Endodermal cell (in vitro differentiated cells): ENCODE measurements at places on chromosomes 6 and 20.

DNA sequence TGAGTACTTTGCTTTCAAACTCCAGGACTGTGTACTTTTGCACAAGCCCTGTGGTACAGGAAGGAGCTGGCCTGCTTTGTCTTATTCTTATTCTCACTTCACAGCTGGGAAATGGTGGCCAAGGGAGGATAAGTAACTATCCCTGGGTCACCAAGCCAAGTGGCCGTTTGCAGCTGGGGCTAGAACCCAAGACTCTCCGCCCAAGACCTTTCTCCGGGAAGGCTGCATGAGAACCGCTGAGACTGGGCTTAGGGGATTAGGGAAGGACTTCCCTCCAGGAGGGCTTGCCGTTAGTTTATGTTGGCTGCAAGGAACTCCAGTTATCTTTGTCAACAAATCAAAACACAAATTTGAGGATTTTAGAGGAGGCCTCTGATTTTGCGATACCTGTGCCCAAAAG lies 343.2 kb upstream of the RNF24 start:
- no peak for DNase-seq

DNA sequence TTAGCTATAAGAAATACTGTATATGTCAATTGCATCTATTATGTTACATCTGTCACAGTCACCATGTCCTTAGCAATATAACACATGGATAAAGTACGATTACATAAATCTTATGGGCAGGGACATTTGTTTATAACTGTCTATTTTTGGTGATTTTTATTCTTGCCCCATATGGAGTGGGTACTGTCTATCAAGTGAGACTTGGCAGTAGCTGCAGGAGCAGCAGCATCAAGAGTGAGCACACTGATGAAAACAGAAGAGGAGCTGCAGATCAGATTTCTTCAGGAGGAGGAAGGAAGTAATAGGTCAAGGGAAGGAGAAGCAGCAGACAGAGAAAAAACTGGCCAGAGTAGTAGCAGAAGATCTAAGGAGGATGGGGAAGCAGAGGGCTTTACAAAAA lies 516.7 kb downstream of the C6orf118 start:
- no peak for DNase-seq

GRCh38 chr6:42120895-42121865 lies 21.2 kb downstream of the C6orf132 start:
- no peak for DNase-seq

GRCh38 chr6:10276106-10276505 lies 138.8 kb downstream of the TFAP2A start:
- no peak for DNase-seq

- no peak for DNase-seq
Observed at GRCh38 chr20:60750909-60751308, 501.2 kb upstream of the CDH4 start.

- no peak for DNase-seq
Observed at GRCh38 chr6:19041906-19042305, 654.8 kb downstream of the RNF144B start.

GRCh38 chr20:50259705-50260478 lies 69.3 kb downstream of the CEBPB start:
- no peak for DNase-seq

DNA sequence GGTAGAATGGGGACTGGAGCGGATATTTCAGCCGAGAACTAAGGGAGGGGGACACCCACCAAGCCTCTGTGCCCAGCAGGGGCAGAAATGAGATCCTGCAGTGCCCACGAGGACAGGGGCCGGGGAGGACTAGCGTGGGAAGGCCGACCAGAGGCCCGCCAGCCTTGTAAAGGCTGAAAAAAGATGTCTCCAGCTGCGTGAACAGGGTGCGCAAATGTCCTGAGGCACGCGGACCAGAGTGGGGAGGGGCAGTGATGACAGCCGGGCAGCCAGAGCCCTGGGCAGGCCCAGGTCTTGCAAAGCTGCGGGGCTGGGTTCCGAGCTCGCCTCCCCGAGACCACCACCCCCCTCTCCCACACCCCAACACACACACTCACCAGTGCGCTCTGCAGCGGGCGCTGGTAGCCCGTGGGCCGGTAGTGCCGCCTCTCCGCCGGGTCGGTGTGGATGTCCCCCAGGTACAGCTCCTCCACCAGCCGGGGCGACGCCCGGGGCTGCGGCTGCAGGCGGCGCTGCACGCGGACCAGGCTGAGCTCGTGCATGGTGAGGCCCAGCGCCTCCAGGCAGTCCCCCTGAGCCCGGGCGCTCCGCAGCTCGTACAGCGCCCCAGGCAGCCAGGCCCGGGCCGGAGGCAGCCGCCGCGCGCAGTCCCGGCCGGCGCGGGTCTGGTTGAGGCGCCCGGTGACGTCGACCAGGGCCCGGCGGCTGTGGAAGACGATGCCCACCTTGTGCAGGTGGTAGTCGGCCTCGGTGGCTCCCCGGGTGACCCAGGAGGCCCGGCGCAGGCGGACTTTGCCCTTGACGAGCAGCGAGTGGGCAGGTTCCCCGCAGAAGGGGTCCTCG lies 48.2 kb downstream of the APCDD1L start:
- DNase-seq: peak; percentile 59

GRCh38 chr6:74551896-74552295 lies 654.0 kb downstream of the COL12A1 start:
- DNase-seq: no peak

DNA sequence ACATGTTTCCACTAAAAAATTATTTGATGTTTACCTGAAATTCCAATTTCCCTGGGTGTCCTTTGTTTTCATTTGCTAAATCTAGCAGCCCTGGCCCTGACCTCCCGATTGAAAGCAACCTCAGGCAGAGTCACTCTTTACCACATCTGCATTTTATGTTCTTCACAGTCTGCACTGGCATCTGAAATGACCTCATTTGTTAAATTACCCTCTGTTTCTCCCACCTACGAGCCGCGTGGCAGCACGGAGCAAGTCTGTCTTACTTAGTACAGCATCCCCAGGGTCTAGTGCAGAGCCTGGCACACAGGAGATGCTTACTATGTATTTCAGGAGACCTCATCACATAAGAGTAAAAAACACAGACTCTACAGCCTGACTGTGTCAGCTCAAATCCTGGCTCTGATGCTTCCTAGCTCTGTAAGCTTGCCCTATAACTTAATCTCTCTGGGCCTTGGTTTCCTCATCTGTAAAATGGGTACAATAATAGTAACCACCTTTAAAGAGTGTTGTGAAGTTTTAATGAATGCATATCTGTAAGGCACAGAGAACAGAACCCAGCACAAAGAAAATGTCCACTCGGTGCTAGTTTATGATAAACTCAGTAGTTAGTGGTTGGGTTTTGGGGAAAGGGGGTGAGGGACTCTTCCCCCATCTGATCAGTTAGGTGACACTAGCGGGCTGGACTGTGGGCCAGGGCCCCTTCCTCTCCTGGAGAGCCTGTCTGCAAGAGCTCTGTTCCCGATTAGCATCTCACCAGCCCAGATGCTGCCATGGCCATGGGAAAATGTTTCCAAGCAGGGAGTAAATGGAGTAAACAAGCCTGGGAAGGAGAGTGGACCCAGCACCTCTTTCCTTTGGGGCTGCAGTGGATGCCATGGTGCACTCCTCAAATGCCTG lies 88.2 kb downstream of the PREX1 start:
- DNase-seq: no peak

DNA sequence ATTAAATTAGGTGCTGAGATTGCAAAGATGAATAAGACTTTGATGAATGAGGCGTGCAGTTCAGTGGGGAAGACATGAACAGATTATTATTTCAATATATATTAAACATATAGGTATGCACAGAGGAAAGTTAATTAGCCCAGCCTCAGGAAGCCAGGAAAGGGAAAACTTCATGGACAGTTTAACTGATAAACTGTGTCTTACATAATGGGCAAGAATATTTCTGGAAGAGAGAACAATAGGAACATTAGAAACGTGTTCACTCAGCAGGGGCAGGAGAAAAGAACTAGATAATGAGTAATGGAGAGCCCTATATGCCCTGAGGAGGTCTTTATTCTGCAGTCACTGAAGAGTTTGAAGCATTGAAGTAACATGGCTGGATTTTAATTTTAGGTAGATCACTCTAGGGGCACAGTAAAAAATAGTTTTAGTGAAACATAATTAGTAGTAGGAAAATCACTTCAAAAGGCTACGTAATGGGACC lies 23.6 kb downstream of the CEP57L1 start:
- no peak for DNase-seq

- no peak for DNase-seq
Observed at GRCh38 chr20:14664101-14664500, 326.7 kb upstream of the FLRT3 start.

- DNase-seq: no peak
Observed at GRCh38 chr6:71913444-71914234, 27.3 kb downstream of the RIMS1 start.

DNA sequence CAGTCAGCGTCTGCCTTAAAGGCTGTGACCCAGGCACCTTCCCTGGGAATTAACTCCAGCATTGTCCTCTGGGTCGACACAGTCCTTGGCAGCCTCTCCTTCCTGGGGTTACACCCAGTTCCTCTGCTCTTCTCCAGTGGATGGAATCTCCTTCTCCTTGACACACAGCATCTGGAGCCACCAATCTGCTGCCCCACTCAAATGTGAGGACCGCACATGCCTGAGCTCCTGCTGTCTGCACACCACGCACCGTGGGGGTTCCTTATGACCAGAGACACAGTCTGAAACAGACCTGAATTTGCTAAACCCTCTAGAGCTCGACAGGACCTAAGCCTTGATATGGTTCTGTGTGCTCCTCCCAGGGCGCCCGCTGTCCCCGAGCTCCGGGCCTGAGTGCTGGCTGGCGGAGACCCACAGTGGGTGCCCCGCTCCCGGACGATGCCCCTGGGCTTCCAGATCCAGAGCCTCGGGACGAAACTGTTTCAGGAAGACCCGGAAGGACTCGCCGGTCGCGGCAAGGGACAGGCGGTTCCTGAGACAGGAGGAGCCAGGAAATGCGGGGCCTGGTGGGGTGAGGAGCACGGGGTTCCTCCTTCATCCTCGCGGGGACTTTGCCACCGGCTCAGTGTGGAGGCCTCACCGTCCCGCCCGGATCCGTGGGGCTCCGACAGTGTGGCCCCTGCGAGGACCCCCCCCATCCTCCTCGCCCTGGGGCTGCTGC lies 2.5 kb upstream of the RAET1G start:
- peak; percentile 58 for DNase-seq
